ENCODE measurements at places on chromosomes 3 and 15.

DNA sequence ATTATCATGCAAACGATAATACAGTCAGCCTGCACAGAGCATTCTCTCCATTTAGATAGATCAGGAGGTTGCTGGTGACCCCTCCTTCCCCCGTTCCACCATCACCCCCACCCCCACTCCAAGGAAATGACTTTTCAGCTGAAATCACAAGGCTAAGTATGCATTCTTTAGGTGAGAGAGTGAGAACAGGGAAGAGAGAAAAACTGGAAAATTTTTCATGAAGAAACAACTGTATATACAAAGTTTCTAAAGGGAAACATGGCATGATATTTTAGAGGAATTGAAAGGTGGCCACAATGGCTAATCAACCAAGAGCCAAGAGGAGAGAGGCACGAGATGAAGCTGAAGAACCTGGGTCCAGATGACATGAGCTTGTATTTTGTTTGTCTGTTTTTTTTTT lies 22.2 kb downstream of the BCL2A1 start:
- DNase-seq = no peak

GRCh38 chr3:112633757-112634156 lies 7.2 kb downstream of the CCDC80 start:
- DNase-seq = no peak

- no peak for DNase-seq
Observed at GRCh38 chr3:64234571-64234970, 9.3 kb upstream of the PRICKLE2 start.

DNA sequence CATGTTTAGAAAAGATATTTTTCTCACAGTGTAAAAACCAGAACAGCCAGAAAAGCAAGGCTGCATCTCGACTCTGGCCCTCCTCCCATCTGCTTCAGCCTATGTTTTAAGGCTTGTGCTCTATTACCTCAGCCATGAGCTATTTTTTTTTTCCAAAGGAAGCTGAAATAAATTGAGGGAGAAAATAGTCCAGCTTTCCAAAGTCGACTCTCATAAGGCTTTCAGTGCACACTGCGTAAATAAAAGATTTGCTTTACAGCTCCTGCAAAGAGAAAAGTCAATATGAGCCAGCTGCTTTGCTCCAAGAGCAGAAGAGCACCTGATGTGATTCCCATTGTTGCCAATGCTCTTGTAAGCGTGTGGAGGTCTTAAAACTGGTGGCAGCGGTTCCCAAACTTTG lies 26.7 kb downstream of the SCG3 start:
- no peak for DNase-seq

DNA sequence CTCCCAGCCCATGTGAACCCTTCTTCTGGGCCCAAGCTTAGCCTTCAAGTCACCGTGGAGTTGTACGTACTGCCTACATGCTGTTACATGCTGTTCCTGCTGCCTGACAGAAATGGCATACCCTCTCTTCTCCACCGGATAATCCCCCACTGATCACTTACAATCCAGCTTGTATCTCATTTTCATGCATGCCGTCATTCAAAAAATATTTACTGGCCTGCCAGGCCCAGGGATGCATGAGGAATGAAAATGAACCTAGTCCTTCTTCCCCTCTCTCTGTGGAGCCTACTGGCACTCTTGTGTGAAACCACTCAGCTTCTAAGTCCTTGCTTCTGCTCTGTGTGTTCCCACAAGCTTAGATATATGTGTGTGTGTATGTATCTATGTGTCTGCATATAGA lies 60.6 kb downstream of the WNT5A start:
- no peak for DNase-seq

DNA sequence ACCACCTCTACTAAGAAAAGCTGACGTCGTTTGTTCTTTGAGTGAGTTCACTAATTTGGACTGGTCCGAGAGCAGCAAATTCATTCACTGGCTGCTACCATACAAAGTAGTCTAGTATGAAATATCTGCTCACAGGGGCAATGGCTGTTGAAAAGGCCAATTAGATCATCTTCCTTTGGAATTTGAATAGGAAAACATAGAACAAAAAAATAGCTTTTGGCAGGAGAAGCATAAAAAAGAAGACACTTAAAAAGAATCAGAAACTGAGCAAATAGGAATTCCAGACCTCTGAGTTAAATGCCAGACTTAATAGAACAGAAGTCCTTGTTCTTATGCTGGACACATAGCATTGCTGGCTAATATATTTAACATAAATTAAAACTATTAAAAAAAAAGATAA lies 159.3 kb downstream of the IL1RAP start:
- DNase-seq = no peak

- DNase-seq = no peak
Observed at GRCh38 chr3:73134034-73134433, 72.6 kb downstream of the EBLN2 start.

- no peak for DNase-seq
Observed at GRCh38 chr15:48498828-48499227, 146.7 kb downstream of the FBN1 start.

DNA sequence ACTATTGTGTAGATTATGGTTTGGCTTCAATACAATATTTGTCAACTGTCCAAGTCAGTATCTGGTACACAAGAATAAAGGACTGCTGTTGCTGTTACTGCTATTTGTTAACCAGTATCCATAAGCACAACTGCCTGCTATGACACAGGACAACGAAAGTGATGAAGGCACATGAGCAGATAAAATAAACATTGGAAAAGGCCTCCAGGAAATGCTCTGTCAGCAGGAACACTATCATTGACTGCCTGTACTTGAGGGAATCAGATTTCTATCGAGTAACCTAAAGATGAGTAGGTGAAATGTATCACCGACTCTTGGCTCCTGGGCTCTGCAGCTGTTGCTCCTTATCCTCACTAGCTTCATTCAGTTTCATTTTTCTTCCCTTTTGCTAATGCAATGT lies 56.5 kb downstream of the FMN1 start:
- DNase-seq = no peak

DNA sequence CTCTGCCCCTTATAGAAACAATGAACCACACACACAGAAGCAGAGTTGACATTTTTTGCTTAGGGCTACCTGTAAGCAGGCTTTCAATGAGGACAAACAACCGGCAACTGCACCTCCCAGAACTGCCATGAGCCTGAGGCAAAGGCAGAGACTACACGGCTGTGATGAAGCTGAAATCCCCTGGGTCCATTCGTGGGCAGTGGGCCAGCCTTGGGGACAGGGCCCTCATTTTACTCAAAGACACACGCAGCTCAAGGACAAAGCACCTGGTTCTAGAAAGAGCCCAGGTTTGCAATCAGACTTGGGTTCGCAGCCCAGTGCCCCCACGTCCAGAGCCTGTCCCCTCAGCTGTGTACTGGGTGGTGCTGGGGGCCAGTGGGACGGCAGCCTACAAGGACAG lies 17.9 kb downstream of the FAM174B start:
- no peak for DNase-seq

DNA sequence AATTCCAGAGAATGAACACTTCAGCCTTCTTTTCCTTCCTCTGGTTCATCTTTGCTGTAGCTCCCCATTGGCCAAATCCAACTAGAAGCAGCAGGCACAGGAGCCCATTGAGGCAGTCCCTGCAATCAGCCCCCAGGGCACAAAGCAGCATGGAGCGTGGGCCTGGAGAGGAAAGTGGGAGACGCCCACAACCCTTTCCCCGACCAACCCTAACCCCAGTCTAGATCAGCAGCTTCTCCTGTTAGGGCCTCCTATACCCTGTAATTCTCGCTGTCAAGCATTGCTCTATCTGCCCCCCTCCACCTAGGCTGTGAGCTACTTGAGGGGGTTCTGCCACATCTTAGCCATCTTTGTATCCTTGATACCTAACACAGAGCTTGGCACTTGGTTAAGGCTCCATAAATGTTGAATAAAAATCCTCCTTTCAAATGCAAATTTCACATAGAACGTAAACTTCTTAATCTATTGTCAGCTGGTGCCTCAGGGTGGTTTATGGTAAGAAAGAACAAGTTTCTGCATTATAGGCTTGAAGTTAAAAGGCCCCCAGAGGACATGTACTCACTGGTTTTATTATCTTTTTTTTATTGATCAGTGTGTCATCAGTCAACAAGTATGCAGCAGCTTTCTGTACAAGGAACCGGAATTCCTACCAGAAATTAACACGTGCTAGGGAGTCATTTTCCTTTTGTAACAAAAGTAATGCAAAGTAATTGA lies 97.9 kb upstream of the PFN2 start:
- DNase-seq = no peak

DNA sequence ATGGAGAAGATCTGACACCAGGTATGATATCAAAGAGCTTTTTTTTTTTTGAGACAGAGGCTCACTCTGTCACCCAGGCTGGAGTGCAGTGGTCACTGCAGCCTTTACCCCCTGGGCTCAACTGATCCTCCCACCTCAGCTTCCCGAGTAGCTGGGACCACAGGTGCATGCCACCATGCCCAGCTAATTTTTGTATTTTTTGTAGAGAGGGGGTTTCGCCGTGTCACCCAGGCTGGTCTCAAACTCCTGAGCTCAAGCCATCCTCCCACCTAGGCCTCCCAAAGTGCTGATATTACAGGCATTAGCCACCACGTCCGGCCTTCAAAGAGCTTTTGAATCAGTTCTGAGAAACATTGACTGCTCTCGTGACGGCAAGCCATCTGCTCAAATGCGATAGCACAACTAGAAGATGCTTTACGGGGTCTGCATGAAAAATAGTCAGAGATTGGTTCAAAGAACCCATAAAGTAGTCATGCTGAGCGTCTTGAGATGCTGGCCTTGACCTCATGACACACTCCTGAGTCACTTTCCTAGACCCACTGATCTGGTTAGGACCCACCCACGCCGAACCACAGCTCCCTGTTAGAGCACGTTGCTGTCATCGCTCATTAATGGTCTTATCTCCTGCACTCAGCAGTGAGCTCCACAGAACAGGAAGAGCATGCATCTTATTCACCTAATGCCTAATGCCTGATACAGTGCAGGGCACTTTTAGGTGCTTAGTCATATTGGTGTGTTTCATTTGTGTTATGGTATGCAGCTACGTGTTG lies 57.0 kb upstream of the NR2F2 start:
- DNase-seq = no peak

DNA sequence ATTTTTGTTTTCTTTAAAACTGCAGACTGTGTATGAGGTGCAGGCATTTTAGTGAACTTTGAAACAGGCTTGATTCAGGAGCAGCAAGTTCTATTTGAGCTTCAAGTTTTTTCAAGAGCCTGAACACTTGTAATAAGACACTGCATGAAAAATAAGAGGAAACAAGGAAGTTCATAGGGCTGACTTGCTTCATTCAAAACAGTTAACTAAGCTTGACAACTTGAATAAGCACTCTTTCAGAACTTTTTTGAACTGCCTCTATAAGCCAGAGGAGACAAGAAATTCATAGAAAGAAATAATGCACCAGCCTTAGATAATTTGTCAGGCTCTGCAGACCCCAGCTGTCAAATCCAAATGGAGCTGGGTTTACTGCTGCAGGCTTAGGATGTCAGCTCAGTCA lies 130.2 kb downstream of the SSR3 start:
- DNase-seq = no peak

GRCh38 chr3:111811811-111812210 lies 47.3 kb upstream of the PHLDB2 start:
- DNase-seq = no peak

- no peak for DNase-seq
Observed at GRCh38 chr15:52097180-52097579, 15.4 kb downstream of the BCL2L10 start.

DNA sequence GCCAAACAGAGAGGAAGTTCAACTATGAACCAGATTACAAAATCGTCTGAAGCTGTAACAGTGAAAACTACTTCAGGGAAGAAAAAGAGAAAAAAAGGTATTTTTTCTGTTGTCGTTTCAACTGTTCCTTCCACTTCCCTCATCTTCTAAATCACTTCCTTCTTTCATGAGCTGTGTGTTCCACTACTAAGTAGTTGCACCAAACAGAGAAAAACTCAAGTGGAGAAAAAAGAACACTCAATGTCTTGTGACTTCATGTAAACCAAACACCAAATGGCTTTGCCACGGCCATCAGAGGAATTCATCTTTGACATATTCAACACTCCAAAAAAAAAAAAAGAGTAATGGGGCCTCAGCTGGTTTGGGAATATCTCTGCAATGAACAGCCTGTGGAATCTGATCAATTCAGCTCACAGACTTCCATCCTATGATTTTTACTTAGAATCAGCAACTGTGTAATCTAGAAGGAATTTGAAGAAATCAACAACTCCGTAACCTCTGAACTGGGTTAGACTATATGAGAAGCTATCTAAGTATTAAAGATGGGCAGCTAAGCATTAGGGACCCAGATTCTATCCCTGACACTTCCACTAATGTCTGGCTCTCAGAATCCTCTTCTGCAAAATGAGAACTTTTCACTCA lies 47.5 kb upstream of the RNF7 start:
- DNase-seq = no peak

GRCh38 chr3:158508481-158508880 lies 62.5 kb upstream of the MLF1 start:
- no peak for DNase-seq

- no peak for DNase-seq
Observed at GRCh38 chr15:39434751-39435238, 146.1 kb upstream of the THBS1 start.

DNA sequence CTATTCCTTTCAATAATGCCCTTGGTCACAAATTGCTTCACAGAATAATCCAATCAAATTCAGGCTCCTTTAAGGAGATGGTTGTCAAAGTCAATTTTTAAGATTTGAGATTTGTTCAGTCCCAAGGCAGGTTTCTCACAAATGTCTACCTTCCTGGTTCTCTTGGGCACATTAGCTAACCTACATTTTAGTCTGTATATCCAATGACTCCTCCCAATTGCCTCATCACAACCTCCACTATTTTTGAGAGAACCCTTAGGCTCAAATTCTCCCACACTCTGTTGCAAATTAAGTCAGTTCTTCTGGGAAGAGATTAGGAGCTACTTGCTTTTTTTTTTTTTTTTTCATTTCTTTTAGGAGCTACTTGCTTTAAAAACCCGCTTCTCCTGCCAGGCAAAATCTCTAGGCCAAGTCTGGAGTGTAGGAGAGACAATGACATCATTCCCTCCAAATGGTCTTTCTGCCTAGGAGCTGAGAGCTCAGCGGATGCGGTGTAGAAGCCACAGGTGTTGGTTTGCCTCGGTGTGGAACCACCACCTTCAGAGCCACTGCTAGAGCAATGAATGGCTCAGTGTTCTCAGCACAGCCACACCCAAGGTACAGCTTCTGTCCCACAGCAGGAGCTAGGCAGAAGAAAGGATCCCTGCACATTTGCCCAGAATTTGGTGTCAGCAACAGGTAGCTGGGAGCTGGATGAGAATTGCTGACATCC lies 10.0 kb upstream of the INO80 start:
- DNase-seq = no peak

- DNase-seq = no peak
Observed at GRCh38 chr3:100210772-100211135, 50.0 kb upstream of the TBC1D23 start.

GRCh38 chr15:58477170-58477569 lies 45.4 kb downstream of the LIPC start:
- peak; percentile 35 for DNase-seq

GRCh38 chr3:183618542-183618941 lies 16.9 kb upstream of the KLHL24 start:
- DNase-seq = no peak

DNA sequence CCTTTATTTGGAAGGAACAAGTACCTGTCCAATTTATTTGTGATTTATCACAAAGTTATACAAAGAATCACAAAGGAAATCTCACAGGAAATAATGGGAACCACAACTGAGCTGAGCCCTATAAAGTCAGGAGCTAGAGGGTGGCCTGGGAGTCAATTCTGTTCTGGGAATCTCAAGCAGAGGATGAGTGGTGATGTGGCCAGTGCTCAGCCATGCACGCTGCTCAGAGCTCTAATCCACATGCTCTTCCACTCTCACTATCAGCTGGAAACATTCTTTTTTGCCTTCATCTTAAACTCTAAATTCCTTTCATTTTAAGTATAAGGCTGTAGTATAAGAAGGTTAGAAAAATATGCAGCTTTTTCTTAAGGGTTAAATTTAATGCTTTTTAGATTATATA lies 36.6 kb downstream of the UACA start:
- no peak for DNase-seq
